ENCODE measurements at places on chromosomes 13 and 19.

- no peak for DNase-seq
Measured at GRCh38 chr19:47651691-47652090, 42.8 kb downstream of the BICRA start.

DNA sequence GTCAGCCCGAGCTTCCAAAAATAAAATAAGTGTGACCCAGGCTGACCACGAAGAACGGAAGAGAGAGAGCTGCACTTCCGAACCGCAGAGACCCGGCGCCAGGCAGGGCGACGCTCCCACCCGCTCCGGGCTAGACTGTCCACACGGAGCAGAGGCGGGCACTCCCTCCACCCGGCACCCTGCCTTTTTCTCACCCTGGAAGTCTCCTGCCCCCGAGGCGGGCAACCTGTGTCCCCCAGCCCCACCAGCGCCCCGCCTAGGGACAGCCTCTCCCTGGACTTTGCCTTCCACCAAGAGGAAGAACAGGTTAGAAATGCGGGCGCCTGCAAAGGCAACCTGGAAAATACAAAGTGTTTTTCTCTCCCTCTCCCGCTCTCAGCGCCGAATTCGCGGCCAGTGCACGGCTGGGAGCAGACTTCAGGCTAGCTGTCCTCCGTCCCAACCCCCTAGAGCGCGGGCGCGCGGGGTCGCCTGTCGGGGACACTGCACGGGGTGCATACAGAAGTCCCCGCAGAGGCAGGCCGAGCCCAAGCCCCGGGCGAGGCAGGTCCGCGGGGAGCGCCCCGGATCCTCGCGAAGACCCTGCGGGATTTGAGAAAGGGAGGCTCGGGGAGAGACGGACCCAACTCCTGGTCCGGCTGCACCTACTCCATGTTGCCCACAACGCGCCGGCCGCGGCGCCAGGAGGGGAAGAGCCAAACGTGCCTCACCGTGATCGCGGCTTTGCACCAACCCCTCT lies 845 bp downstream of the SPRY2 start:
- DNase-seq, result peak; percentile 60

DNA sequence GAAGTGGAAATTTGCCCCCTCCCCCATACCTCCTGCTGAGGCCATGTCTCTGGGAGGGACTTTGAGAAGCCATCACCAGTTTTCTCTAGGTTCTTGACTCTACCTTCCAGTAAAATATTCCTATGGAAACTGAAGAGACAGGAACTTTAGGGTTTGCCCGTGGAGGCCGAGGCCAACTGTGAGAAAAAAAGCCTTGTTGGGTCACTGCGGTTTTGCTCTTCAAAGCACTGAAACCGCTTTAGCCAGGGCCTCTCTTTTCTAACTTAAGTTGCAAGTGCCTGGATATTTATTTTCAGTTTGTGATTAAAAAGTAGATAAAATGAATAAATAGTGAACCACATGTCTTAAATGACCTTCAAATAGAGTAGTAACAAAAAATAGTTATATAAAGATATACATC lies 159.7 kb upstream of the TSC22D1 start:
- no peak for DNase-seq

DNA sequence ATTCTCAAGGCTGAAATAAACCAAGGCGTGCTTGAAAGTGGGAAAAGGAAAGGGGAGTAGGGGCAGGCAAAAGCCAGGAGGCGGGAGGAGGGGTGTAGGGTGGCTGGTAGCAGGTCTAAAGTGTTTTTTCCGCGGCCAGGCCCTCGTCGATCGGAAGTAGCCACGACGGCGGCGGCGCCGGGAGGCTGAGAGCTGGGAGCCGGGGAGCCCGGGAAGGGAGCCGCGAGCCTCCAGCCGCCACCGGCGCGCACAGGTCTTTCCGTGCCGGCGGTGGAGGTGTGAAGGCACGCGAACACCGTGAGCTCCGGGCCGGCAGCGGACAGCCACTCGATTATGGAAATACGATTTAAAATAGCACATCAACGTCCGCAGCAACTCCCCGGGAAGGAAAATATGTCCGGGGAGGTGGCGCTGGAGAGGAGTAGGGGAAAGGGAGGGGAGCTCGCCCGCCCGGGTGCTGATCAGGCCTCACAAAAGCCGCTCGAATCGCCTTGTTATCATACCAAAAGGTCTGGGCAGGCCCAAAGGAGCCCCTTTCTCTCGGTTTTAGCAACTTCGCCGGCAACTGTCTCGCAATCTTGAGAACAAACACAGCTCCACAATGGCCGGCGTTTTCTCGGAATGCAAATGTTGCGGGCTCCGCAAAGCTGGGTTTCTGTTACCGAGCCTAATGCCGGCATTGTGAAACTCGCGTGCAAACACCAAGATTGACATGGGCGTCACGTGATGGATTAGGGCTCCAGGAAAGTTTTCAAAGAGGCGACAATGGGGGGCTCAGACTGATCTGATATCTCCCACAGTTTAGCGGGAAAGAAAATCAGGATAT lies 2.9 kb upstream of the PCDH8 start:
- peak; percentile 71 for DNase-seq

- DNase-seq, result no peak
Measured at GRCh38 chr19:15396436-15396835, 16.8 kb upstream of the AKAP8 start.

- DNase-seq, result peak; percentile 90
Measured at GRCh38 chr19:2049741-2050348, 1.2 kb downstream of the MKNK2 start.

DNA sequence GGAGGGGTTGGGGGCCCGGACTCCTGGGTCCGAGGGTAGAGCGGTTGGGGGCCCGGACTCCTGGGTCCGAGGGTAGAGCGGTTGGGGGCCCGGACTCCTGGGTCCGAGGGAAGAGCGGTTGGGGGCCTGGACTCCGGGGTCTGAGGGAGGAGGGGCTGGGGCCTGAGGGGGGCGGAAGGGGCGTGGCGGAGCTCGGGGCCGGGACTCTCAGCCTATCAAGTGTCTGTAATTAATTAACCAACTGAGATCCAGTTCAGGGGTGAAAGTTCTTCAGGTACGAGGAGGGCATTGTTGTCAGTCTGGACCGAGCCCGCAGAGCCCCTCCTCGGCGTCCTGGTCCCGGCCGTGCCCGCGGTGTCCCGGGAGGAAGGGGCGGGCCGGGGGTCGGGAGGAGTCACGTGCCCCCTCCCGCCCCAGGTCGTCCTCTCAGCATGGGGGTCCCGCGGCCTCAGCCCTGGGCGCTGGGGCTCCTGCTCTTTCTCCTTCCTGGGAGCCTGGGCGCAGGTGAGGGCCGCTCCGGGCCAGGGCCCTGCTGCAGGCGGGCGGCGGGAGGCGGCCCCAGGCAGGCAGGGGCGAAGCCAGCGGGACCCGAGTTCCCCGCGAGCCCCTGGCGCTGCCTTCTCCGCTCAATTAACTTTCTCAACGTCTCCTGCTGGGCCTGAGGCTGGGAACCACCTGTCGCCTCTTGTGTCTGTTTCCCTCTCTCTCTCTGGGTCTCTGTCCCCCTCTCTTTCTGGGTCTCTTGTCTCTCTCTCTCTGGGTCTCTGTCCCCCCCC lies 697 bp downstream of the FCGRT start:
- peak; percentile 78 for DNase-seq

DNA sequence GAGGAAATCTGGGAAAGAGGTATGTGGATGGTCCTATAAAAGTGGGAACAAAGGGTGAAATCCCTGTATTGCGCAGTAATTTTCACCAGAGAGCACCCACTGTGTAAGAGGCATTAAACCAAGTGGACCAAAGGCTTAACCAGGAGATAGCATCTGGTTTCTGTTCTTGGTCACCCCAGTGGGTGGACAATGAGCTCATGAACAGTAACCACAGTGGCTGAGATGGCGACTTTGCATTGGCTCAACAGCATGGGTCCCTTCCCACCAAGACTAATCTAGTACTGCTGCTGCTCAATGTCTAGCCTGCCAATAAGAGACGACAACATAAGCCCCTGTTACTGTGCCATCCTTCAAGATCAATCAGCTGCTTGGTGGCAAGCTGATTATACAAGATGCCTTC lies 36.6 kb downstream of the CCDC169 start:
- DNase-seq, result no peak

DNA sequence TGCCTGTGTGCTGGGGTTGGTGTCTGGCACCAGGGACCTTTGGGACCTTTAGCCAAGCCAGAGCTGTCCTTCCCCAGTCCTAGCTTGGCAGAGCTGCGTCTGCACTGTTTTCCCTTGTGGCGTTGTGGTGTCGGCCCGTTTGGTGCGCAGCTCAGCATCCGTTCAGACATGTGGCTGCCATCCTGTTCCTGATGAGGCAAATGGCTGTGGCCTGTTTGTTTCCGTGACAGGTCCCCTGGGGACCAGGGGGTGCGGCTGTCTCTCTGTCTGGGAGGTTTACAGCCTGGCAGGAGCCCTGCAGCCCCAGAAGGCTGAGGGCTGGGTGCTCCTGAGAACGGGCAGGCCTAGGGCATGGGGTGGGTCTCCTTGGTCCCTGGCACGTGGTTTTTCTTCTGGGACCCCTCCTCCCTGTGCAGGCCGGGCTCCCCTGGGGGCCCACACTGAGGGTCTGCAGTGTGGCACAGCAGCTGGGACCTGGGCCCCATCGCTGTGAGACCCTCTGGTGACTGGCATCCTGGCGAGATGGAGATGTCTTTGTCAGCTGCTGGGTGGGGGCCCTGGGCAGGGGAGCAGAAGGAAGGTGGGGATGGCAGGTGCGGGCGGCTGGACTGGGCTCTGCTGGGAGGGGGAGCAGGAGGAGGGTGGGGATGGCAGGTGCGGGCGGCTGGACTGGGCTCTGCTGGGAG lies 4.0 kb downstream of the SPPL2B start:
- no peak for DNase-seq
